ENCODE measurements at places on chromosomes 1 and 21.

- no peak for DNase-seq
Measured at GRCh38 chr1:34926156-34926555, 3.3 kb downstream of the DLGAP3 start.

GRCh38 chr1:81432059-81432458 lies 368.7 kb upstream of the ADGRL2 start:
- no peak for DNase-seq

DNA sequence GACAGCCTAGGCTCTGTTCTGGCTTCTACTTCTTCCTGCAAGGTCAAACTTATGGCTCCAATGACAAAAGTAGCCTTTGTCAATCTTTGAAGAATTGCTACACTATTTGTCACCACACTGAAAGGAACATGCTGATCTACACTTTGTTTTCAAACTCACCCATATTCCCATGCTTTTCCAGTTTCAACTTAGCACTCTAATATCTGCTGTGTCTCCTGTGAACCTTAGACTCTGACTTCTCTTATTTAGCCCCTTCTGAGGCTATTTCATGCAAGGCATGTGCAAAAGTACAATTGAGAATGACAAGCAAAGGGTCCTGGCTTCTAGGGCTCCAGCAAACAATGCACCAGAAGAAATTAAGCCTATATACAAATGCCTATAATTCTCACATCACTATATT lies 374.9 kb downstream of the VAV3 start:
- no peak for DNase-seq

GRCh38 chr21:38307771-38308531 lies 51.2 kb downstream of the KCNJ15 start:
- DNase-seq, result no peak
